ENCODE measurements at places on chromosomes 12 and 14.

- peak; percentile 69 for DNase-seq
These were observed 266.4 kb downstream of the NAV3 start for GRCh38 chr12:78096909-78097597.

GRCh38 chr14:32821964-32822653 is 116.6 kb upstream of the NPAS3 start:
- DNase-seq, result no peak

GRCh38 chr12:52636189-52636588 is 15.8 kb downstream of the KRT2 start:
- no peak for DNase-seq

DNA sequence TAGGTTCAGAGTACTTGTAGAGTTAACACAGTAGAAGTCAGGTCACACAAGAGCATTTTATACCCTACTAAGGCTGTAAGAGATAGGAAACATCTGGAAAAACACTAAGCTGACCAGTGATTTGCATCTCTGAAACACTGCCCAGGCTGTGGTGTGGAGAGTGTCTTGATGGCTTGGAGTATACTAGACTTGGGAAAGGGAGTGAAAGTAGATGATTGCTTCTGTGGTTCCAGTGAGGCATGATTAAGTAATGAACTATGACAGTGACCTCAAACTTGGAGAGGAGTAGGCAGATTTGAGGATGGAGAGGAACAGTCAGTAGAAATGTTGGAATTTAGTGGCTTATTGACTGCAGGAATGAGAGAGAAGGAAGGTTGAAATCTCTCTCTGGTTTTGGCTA is 201.2 kb downstream of the FLRT2 start:
- no peak for DNase-seq

GRCh38 chr14:56358275-56358674 is 221.3 kb upstream of the TMEM260 start:
- no peak for DNase-seq

DNA sequence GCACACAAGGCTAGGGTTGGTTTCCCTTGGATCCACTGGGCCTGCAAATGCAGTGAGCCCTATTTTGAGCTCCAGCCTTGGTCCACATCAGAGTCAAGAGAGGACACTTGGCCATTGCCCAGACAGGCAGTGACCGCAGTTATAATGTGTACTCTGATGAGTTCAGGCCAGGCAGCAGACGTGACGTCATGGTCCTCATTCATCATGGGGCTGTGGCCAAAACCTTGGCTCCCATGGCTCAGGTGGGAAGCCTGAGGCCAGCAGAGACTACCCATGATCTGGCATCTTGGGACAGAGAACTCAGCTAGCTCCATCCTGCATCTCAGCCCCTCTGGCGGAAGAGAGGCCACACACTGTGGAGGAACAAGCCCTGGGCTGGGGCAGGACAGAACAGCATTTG is 16.4 kb downstream of the TMEM63C start:
- DNase-seq, result no peak

DNA sequence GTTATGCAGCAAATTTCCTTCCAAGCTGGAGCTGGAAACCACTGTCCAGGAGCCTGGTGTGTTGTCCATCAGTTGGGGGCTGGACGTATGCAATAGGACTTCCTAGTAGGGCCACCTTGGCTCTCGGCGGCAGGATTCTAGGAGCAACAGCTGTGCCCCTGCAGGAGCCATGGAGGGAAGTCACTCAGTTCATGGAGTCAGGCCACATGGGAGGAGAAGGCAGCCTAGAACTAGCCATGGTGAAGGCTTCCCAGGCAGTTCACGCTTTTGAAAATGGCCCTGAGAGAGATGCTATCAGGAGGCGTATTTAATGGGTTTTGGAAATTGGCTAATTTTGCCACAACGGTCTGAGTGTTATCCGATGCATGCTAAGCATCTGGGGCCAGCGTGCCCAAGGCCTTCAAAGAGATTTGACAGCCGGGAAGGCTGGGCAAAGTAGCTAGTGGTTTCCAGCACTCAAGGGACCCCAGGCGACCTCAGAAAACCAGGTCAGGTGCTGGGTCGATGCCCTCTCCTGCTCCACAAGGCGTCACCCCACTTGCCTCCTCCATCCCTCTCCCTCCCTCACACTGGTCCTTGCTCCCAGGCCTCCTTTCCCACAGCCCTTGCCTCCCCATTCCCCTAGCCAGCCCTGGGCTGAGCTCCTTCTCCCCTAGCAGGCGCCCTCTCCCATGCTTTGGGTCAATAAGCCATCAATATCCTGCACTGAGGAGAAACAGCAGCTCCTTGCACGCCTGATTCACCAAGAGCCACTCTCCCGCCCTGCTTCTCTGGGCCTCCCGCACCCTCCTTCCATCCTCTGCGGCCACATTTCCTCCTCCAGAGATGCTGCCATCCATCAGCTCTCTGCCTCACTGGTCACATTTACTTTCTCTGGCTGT is 30.9 kb upstream of the SYNDIG1L start:
- no peak for DNase-seq

- DNase-seq, result no peak
These were observed 43.0 kb downstream of the TXNRD1 start for GRCh38 chr12:104258476-104259067.

DNA sequence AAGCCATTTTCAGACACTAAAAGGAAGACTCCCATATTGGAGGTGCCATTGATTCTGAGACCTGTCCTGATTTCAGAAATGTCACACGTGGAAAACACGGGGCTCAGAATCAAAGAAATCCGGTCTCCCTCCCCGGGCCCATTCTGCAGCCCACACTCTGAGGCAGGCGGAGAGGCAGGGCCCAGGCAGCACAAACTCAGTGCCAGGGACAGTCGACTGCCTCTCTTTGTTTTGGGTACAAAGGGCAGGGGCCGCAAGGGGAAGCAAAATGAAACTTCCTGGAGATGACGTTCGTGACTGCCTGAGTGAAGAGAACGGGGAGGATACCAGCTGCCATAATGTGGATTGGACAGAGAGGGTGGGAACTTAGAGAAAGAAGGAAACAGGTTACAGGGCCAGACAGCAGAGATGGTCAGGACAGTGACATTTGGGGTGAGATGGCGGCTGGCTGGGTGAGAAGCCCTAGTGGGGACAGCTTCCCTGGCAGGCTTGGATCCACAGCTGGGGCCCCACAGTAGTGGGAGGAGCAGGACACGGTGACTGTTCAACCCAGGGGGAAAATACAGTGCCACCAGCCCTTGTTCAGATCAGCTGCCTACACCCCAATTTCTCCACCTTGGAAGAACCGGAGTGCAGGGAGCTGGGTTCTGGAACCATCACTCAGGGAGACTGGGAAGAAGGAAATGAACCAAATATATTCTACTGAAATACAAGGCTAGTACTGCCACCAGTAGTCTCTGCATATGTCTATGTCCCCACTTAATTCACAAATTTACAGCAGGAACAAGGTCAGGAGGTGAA is 8.1 kb downstream of the GAPDH start:
- DNase-seq, result no peak

- DNase-seq, result no peak
These were observed 97.3 kb downstream of the DERA start for GRCh38 chr12:16008421-16008824.

DNA sequence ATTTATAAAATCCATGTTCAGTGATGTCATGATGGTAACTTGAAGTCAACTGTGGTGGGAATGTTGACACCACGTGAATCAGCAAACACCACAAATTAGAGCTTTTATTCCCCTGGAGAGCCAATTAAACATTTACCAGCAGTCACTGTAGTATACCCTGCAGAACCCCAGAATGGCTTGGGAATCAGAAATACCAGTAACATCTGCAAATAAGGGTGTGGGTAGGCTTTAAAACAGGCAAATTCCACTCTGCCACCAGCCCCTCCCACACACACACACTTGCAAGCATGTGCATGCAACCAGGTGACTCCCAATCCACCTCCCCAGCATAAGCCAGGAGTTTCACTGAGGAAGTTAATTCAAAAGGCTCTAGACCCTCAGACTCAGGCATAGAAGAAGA is 63.6 kb upstream of the TMEM263 start:
- DNase-seq, result no peak

- no peak for DNase-seq
These were observed 234.8 kb downstream of the TTC6 start for GRCh38 chr14:37830271-37830670.

- DNase-seq, result no peak
These were observed 36.0 kb downstream of the SPTLC2 start for GRCh38 chr14:77580477-77580876.

GRCh38 chr12:51726161-51726560 is 122.4 kb downstream of the FIGNL2 start:
- DNase-seq, result no peak

- DNase-seq, result no peak
These were observed 67.0 kb upstream of the MAX start for GRCh38 chr14:65169351-65169750.

- no peak for DNase-seq
These were observed 58.0 kb downstream of the MIS18BP1 start for GRCh38 chr14:45194964-45195363.

DNA sequence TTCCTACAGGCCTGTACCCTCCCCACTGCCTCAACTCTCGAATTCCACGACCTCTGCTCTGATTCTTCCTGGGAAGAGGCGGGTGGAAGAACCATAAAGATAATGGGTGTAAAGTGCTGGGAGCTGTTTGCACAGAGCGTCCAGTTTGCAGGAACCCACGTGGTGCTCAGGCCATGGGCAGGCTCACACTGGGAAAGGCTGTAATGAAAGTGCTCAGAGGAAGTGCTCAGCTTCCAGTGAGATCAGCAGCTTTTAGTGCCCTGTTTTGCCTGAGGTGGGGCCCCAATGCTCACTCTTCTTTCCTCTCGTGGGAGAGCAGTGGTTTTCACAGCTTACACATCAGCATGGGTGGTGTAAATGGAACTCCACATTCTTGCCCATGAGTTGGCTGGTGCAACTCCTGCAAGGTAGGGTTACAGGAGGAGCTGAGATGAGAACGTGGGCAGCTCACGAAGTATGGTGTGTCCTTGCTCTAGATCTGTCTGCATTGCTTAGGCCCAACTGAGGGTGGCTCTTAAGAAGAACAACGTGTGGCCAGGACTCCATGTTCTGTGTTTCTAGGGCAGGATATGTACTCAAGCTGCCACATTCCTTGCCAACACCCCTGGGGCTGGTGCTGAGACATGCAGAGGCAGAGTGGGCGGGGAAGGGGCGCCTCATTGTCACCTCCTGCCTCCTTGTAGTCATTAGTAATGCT is 2.9 kb downstream of the TMEM63C start:
- no peak for DNase-seq

DNA sequence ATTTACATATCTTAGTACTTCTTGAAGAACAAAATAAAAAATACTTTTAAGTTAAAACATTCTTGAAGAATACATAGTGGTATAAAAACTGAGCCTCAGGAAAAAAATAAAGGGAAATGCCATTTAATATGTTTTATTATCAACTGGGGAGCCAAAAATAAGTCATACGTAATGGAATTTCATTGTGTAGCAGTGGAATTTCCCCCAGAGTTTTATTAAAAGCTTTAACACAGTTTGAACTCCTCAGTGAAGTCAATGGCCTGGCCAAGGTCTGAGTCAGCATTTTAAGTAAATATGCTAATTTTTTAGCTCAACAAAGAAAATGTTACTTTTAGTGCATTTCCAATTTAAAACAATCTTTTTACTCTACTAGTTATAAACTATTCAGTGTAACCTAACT is 350.1 kb upstream of the ATP2B1 start:
- no peak for DNase-seq

DNA sequence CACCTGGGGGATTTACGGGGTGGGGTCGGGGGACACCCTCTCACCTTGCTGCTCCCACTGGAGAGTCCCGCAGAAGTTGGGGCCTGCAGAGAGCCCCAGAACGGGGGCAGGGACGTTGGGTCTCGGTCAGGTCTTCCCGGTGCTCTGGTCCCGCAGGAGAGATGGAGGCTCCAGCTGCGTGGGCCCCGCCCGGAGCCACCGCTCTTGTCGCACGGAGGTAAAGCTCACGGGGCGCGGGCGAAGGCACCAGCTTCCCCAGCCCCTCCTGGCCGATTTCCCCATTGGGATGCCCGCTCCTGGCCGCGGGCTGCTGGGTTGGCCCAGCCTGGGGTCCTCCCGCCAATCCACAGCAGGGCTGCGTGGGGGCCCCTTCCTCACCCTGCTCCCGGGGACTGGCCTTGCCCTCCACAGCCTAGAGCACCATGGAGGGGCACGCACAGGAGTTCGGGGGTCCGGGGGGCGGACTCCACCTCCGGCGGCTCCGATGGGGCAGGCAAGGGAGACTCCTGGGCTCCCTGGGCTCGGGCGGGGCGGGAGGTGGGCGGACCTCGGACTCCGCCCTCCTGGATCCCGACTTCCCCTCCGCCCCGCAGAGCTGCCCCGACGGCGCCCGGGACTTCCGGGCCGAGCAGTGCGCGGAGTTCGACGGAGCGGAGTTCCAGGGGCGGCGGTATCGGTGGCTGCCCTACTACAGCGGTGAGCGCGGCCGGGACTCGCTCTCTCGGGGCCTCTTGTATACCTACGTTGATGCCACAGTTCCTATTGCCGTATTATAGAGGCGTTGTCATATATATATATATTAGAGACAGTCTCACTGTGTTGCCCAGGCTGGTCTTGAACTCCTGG is 8.4 kb downstream of the PAPLN start:
- no peak for DNase-seq

DNA sequence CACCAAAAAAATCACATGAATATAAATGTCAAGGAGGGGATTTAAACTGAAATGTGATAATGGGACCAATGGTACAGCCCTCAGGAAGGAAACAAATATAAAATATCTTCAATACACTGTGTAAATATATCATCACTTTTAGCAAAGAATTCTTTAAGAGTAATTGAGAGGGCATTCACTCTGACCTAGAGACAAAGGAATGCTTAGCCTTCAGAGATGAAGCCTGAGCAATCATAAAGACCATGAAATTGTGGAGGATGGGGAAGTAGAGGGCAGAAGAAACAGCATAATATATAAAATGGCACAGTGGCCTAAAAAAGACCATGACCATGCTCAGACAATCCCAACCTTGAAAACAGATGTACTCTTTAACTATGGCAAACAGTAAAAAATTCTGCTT is 20.4 kb downstream of the YAF2 start:
- DNase-seq, result no peak

GRCh38 chr14:38143659-38144505 is 63.8 kb upstream of the SSTR1 start:
- DNase-seq, result no peak

DNA sequence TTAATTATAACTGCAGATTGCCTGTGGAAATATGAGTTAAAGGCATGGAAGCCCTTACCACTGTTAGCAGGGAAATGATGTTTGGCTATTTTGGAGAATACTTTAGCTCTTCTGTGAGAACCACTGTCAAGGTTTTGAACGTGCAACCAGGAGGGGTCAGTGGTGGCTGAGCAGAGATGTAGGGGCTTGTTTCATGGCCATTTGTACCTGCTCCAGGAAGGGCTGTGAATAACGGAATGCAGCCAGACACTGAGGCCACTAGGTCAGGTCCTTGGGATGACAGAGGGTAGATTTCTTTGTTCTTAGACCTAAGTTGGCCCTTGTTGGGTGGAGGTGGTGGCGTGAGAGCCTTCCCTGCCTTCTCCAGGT is 8.3 kb downstream of the TRAF3 start:
- no peak for DNase-seq

GRCh38 chr12:1847411-1847810 is 27.0 kb downstream of the LRTM2 start:
- DNase-seq, result no peak

DNA sequence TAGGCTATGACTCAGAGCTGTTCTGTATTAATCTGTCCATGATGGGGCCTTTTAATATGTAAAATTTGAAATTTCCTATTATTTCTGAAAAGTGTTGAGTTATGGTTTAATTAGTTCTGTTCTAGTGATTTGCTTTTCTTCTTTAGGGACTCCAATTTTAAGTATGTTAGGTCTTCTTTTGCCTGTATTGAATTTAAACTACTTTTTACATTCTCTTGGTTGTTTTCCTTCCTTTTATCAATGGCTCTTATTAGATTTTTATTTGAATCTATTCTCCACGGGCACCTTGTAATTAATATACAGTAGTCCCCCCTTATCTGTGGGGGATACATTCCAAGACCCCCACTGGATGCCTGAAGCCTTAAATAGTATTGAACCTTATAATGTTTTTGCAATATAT is 46.4 kb downstream of the DDHD1 start:
- no peak for DNase-seq
